ENCODE measurements at places on chromosomes 13 and 19.

DNA sequence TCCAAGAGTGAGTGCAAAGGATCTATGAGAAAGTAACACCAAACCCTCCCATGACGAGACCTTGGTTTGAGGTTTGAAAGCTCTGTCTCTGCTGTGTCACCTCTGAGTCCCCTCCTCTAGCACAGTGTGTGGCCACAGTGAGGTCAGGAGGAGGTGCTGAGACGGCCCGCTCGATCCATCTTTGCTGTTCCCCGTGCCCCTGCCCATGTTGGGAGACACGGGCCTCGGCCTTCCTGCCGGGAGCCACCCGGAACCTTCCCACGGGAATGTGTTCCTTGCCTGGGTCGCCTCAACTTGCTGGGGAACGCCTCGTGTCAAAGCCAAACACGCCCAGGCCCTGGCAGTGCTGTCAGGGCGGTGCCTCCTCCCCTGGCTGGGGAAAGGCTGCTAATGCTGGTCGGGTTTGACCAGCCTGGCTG, 10.1 kb downstream of the NANOS3 start:
- peak; percentile 60 for DNase-seq

- DNase-seq: no peak
Observed at GRCh38 chr13:111404746-111405145, 84.3 kb downstream of the TEX29 start.

DNA sequence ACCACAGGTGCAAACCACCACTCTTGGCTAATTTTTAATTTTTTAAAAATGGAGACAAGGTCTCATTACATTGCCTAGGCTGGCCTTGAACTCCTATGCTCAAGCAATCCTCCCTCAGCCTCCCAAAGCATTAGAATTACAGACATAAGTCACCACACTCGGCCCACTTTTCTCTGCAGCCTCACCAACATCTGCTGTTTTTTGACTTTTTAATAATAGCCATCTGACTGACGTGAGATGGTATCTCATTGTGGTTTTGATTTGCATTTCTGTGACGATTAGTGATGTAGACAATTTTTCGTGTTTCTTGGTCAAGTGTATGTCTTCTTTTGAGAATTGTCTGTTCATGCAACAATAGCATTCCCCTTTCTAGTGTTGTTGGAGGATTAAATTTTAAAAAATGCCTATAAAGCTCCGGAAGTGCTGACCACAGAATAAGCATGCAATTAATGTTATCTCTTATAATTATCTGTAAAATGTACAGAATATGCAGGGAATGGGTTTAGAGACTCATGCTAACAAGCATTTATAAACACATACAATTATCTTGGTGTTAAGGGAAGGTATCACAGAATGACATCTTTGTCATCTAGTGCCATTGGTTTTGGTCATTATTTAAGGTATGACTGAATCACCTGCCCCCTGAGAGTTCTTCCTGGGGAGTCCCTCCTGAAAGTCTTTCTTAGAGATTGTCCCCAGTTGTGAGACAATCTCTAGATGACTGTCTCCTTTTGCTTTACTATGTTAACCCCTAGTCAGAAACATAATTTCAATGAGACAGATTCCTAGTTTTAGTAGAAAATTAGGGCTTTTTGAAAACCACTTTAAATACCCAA, 118.5 kb upstream of the SERTM1 start:
- no peak for DNase-seq

DNA sequence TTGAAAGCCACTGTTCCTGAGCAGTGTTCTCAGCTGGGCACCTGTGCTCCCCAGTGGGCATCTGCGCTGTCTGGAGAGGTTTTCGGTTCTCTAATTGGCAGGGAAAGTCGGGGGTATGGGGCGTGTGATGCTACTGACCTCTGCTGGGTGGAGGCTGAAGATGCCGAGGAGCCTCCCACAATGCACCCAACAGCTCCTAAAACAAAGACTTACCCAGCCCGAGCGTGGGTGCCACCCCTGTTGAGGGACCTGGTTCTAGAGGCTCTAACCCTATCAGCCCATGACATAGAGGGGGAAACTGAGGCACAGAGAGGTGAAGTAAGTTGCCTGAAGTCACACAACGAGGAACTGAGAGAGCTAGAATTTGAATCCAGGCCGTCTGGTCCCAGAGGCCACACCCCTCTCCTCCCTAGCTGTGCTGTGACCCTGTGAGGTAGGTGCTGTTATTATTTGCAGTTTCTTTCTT, 2.3 kb downstream of the SPACA4 start:
- DNase-seq: peak; percentile 48

- DNase-seq: no peak
Observed at GRCh38 chr19:574658-575526, 2.5 kb downstream of the BSG start.

- peak; percentile 15 for DNase-seq
Observed at GRCh38 chr13:94595001-94595949, 677 bp downstream of the TGDS start.

DNA sequence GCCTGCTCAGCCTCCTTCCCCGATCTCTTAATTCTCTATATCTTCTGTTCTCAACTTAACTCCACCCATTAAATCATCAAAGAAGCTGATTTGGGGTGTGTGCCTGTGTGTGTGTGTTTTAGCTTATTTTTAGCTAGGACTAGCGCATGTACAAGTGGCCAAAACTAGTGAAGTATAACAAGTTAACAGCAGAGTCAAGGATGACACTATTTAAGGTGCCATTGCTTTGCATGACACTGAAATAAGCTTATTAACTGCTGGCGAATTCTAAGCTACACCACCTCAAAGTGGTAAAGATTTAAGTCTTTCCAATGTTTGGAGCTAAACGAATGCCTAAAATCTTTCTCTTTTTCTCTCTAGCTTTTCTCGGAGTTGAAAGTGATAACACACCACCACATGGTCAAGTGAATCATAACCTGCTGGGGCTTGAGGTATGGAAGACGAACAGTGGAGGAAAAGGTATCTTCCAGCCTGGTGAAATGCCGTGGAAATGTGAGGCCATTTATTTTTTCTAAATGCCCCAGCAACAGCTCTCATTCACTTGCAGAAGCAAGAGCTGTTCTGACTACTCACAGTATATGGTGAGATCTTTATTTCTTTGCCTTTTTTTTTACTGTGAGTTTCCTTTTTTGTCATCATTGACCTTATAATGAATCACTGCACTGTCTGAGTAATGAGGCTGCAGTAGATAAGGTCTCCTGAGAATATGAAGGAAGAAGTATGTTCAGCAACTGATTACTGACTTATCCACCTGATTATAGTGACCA, 570.3 kb downstream of the PCDH9 start:
- DNase-seq: no peak

DNA sequence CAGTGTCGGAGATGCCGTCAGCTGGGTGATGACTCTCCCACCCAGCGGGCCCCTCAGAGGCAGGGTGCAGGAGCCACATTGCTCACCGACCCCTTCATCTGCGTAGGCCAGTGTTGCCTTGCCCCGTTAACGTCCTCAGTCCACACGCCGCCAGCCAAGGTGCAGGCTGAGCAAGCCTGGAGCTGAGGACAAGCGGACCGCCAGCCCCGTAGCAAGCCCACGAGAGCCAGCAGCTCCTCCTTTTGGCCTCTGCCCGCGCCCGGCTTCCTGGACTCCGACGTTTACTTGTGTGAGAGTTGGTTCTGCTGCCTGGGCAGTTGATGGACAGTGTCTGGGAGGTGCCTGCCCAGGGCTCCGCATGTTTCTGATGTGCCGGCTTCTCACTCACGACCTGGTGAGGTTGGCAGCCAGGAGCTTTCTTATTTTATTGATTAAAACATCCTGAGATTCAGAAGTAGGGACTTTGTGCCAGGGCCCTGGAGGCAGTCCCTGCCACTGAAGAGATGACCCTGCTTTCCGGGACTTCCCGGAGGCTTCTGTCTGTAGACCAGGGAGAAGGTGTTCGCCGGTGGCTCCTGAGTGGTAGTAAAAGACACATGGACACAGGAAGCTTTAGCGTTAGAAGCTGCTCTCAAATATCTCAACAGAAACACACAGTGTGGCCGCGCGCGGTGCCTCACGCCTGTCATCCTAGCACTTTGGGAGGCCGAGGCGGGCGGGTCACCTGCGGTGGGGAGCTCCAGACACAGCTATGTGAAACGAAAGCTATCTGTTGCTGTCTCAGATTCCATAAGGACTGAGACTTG, 5.8 kb downstream of the DAZAP1 start:
- no peak for DNase-seq

- no peak for DNase-seq
Observed at GRCh38 chr13:26019881-26020870, 31.6 kb downstream of the SHISA2 start.

DNA sequence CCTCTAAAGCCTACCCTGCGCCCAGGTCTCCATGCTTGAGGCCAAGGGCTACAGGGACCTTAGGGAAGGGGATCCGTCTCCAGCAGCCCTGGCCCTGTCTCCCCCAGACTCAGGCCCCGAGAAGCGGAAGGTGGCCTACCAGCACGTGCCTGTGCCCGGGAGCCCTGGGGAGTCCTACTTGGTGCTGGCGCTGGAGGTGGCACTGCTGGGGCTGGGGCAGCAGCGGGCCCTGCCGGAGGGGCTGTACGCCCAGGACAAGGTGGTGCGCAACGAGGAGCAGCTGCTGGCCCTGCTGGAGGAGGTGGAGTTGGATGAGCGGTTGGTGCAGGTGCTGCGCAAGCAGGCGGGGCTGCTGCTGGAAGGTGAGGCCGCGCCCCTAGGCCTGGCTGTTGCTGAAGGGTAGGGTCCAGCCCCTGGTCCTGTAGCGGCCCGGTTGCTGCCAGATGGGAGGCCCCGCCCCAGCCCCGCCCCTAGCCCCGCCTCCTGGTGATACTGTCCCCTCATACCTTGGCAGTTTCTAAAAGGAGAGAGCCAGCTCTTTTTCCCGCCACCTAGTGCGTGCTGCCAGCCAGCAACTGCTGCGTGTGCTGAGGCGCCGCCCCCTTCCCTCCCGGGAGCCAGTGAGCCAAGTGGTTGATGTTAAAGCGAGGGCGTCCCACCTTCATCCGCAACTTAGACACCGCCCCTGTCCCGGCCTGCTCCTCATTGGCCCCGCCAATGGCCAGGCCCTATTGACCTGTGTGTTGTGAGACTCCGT, 22.6 kb downstream of the ZSWIM4 start:
- DNase-seq: peak; percentile 35

DNA sequence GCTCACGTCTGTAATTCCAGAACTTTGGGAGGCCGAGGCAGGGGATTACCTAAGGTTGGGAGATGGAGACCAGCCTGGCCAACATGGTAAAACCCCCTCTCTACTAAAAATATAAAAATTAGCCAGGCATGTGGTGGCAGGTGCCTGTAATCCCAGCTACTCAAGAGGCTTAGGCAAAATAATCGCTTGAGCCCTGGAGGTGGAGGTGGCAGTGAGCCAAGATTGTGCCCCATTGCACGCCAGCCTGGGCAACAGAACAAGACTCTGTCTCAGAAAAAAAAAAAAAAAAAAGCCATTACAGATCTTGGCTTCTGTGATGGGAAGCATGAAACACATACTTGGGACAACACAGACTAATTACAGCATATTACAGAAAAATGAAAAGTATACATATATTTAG, 1404.5 kb upstream of the SPRY2 start:
- no peak for DNase-seq

DNA sequence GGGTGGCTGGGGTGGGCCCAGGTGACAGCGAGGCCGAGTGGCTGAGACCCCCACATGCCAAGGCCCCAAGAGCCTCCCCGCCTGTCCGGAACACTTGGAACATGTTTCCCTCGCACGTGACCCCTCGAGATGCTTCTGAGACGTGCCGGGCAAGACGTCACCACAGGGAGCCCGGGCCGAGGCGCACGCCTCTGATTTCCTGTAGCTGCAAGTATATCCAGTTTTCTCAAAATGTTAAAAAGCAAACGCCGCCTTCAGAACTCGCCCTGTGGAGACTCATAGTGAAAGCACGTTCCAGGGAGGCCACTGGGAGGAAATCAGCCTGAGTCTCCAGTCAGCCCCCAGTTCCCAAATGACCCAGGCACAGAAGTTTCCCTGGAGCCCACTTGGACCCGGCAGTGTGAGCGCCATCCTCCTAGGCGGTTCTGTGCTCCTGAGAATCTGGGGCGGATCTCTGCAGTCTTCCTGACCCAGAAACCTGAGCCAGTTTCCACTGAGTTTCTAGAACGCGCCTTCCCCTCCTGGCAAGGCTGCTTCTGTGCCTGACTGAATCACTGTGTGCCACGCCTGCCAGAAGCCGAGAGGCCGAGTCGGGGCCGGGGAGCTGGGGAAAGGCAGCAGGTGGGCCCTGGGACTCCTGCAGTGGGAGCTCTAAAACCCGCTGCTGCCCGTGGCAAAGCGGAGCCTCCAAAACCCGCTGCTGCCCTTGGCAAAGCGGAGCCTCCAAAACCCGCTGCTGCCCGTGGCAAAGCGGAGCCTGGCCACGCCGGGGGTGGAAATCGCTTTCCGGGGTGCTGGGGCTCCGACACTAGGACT, 179.3 kb downstream of the KDM4B start:
- DNase-seq: no peak

- no peak for DNase-seq
Observed at GRCh38 chr13:22883956-22884355, 296.8 kb upstream of the SGCG start.

DNA sequence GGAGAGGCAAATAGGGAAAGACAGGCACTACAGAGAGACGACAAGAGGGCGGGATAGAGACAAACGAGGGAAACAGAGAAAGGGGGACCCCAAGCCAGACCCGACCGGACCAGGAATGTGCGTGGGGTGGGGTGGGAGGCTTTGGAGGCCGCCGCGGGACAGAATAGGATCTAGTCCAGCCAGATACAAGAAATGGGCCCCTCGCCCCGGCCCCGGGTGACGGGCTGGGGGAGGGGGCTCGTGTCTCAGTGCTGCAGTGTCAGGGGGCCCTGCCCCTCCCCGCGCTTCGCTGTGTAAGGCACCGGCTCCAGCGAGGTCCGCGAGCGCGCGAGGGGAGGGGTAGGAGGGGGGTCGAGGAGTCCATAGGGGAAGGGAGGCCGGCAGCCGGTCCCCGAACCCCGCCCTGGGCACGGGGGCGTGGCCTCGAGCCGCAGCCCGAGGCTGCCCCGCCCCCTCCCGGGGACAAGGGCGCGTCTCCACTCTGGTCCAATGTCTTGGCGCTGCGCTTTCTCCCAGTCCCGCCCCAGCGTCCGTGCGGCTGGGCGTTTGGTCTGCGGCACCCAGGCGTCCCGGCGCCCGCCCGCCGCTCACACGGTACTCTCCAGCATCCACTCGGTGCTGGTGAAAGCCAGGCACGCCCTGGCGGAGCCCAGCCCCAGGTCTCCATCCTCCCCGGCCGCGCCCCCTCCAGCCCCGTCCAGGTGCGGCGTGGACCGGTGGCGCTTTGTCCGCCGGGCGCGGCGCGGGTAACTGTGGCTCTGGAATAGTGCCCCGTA, 11.0 kb downstream of the IFNL1 start:
- DNase-seq: no peak

GRCh38 chr19:30226464-30227011, 145.6 kb upstream of the ZNF536 start:
- DNase-seq: no peak

DNA sequence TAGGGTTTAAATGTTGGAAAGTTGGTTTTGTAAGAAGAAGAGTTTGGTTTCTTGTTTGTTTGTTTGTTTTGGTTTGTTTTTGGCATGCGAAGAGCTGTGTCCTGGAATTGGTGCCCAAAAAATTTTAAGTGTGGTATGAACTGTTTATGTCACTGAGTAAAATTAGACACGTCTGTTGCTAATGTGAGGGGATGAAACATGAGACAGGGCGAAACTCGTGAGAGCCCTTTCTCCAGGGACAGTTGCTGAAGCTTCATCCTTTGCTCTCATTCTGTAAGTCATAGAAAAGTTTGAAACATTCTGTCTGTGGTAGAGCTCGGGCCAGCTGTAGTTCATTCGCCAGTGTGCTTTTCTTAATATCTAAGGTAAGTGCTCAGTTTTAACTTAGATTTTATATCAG, at the start of gene SGCG:
TSS of gene SGCG (plus strand) at position 269 of the 400 bp plus-strand sequence. CDS start 22,716 bp downstream, outside the sequence.
- DNase-seq: no peak

Measured in activated gamma-delta T cell treated with Interleukin-2 at 50 U/mL for 16 hours (primary cell).